ENCODE measurements at places on chromosomes 12 and 14. TPM values are rescaled to one million over a fixed set of nuclear protein-coding genes. Genes with fewer than 3 reads are reported as not detected.
A peak's percentile ranks its signal among the peaks of the same experiment; 100 is the strongest.

DNA sequence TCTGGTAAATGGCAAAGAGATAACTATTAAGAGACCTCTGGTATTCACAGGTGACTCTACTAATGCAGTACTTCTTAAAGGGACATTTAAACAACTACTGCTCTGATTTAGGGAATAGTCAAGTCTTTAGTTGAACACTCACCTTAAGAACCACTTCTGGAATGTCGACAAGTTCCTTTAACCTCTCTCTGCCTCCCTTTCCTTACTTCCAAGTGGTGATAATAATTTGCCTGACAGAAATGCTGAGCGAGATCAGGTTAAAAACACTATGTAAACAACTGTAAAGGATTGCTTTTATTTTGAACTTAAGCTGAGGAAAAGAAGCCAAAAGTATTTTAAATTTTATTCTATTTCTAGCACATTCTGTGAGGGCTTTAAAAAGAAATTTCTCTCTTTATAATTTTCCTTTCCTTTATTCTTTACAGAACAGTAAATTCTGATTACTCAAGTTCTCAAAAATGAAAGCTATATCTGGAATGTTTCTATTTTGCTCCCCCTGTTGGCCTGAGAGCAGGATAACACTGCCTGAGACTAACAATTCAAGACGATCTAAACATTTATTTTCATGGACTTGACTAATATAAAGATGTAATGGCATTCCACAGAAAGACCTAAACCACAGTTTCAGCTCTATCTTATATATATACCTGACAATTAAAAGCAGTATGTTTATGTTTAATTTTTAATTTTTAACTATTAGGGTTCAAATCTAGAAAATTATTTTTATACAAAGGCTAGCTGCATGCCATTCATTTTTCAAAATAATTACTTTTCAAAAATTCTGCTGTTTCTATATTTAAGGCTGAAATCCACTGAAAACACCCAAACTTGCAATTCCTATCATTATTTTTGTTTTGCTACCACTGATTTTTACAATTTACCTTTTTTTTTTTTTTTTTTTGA is 29.2 kb downstream of the ZCCHC8 start:
- no peaks in the 10 kb centered on the region for H3K36me3 ChIP-seq
- H3K4me3 ChIP-seq = no peak overlapping the region
- peak; percentile 69 for DNase-seq
- H3K4me1 ChIP-seq = peaks cover 6% of the 10 kb centered on the region
- peak overlapping the region; percentile 52 for H3K27ac ChIP-seq

GRCh38 chr14:90732718-90733117 is 83.5 kb downstream of the TTC7B start:
- H3K27ac ChIP-seq = no peak overlapping the region
- no peaks in the 10 kb centered on the region for H3K36me3 ChIP-seq
- no peaks in the 10 kb centered on the region for H3K27me3 ChIP-seq
- H3K4me1 ChIP-seq = no peaks in the 10 kb centered on the region
- no peak for DNase-seq

GRCh38 chr12:6555018-6555691 is 687 bp downstream of the IFFO1 start:
- no peaks in the 10 kb centered on the region for H3K27me3 ChIP-seq
- H3K4me1 ChIP-seq = peaks cover 14% of the 10 kb centered on the region
- H3K36me3 ChIP-seq = no peaks in the 10 kb centered on the region
- peak overlapping the region; percentile 65 for H3K4me3 ChIP-seq
- peak overlapping the region; percentile 54 for H3K27ac ChIP-seq

- DNase-seq = no peak
- no peak overlapping the region for H3K27ac ChIP-seq
- H3K4me1 ChIP-seq = no peaks in the 10 kb centered on the region
- no peak overlapping the region for H3K4me3 ChIP-seq
- no peaks in the 10 kb centered on the region for H3K27me3 ChIP-seq
Measured at GRCh38 chr12:80262346-80262745, 163.0 kb downstream of the OTOGL start.

DNA sequence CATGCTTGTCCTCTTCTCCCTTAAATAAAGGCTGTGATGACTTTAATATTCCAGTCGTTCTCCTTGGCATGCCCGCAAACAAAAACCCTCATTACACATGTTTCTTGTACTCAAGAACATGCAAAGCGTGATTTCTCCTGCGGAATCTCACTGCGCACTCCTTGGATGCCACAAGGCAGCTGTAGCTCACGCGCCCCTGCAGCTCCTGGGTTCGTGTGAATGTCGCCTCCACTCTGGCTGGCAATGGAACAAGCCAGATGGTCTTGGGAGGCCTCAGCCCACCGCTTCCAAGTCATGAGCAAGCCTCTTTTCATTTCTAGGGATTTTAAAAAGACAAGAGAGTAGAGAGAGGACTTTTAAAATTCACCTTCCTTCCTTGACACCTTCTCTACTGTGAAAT is 403.8 kb downstream of the PCNX1 start:
- H3K27me3 ChIP-seq = no peaks in the 10 kb centered on the region
- H3K4me3 ChIP-seq = no peak overlapping the region
- H3K36me3 ChIP-seq = no peaks in the 10 kb centered on the region
- no peak overlapping the region for H3K27ac ChIP-seq
- no peak for DNase-seq
- H3K4me1 ChIP-seq = no peaks in the 10 kb centered on the region

- no peaks in the 10 kb centered on the region for H3K27me3 ChIP-seq
- H3K36me3 ChIP-seq = no peaks in the 10 kb centered on the region
- no peak overlapping the region for H3K4me3 ChIP-seq
Measured at GRCh38 chr14:63478010-63478409, 65.2 kb downstream of the PPP2R5E start.

GRCh38 chr12:84698576-84699333 is 213.8 kb downstream of the SLC6A15 start:
- no peaks in the 10 kb centered on the region for H3K36me3 ChIP-seq
- no peaks in the 10 kb centered on the region for H3K4me1 ChIP-seq
- no peak for DNase-seq
- H3K27me3 ChIP-seq = no peaks in the 10 kb centered on the region
- no peak overlapping the region for H3K27ac ChIP-seq

GRCh38 chr14:64249363-64249762 is 44.8 kb downstream of the ESR2 start:
- no peak overlapping the region for H3K27ac ChIP-seq

DNA sequence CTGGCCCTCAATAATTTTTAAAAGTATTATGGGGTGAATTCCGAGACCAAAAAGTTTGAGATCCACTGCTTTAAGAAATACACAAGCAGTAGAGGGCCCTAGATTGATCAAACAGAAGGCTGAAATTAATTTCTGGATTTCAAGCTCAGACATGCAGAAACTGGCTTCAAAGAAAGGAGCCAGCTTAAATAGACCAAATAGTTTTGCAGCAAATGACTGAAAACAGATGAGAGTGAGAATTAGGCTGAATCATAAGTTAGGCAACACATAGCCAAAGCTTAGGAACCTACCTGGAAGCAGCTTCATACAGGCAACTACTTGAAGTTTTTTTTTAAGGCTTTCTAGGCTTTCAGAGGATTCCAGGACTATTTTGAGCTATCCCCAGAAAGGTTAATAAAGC is 12.4 kb downstream of the ATF7 start:
- DNase-seq = no peak
- no peak overlapping the region for H3K4me3 ChIP-seq
- H3K27ac ChIP-seq = no peak overlapping the region
- H3K27me3 ChIP-seq = no peaks in the 10 kb centered on the region
- no peaks in the 10 kb centered on the region for H3K36me3 ChIP-seq

DNA sequence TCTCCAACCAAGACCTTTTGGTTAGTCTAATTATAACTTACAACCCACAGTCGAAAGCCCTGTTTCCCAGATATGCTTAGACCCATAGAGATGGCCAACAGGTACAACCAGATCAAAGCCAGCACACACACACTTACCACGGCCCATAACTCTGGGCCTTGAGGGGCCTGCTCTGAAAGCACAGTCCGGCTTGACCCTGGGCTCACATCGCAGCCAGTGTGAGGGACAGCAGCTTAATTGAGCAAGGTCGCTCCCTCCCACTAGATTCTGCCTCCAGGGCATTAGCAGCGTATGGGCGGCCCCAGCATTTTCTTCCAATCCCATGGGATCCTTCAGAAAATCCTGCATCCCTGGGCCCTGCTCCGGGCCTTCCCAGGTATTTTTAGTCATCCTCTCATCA is 157.4 kb upstream of the FKBP4 start:
- DNase-seq = no peak
- H3K36me3 ChIP-seq = no peaks in the 10 kb centered on the region
- no peaks in the 10 kb centered on the region for H3K27me3 ChIP-seq
- H3K4me1 ChIP-seq = no peaks in the 10 kb centered on the region
- H3K27ac ChIP-seq = no peak overlapping the region

DNA sequence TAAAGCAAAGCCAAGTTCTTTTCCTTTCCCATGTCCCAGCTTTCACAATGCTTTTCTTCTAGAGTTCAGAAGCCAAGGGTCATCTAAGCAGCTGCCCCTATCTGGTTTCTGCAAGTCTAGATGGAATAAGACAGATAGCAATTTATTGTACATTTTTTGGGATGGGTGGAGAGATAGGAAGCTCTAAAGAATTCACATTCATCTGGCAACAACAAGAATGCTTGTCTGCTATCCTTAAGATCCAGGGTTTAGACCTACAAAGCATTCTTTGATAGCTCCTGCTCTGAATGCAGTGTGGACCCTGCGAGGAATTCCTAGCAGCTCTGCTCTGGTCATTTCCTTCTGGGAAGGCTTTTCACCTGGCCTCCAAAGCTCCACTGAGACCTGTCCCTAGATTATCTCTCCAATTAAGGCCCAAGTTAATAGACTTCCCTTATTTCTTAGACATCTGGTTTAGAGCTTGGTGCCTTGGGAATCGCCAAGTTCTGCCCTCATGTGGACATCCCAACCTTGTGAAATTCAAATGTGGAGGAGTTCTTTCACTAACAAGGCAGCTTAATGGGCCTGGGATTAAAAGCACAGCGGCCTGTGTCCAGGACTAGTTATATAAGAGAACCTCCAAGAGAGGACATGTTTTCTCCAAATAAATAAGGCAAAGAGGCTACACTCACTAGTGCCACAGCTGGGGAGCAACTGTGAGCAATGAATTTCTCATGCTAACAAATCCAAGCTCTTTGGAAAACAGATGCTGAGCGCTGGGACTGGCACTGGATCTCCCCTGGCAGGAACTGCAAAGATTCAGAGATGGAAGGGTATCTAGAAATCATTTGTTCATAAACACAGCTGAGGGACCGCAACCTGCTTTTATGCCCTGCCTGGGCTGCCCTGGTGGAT is 384.5 kb upstream of the DDHD1 start:
- no peaks in the 10 kb centered on the region for H3K27me3 ChIP-seq
- peak; percentile 27 for DNase-seq
- H3K4me3 ChIP-seq = no peak overlapping the region
- H3K4me1 ChIP-seq = peaks cover 16% of the 10 kb centered on the region
- H3K36me3 ChIP-seq = no peaks in the 10 kb centered on the region

GRCh38 chr14:32206552-32206951 is 3.5 kb upstream of the RNU6-8 start:
- H3K4me3 ChIP-seq = no peak overlapping the region
- no peak for DNase-seq
- H3K4me1 ChIP-seq = peaks cover 5% of the 10 kb centered on the region
- H3K27ac ChIP-seq = no peak overlapping the region

DNA sequence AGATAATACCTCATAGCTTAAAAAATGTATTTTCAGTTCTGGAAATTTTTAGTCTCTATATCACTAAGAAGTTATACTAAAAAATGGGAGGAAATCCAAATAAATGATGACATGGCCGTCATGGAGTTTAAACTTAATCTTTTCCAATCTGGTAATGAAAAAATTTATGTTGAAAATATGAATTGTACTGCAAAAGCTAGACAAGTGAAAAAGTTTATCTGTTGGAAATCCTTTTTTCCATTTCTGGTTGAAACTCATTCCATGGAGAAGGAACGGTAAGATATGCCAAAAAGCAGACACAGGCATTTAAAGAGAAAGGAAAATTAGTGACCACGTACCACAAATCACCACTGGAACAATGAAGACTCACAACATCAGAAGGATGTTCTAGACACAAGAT is 314.2 kb upstream of the PRICKLE1 start:
- H3K27ac ChIP-seq = no peak overlapping the region
- DNase-seq = no peak
- no peaks in the 10 kb centered on the region for H3K4me1 ChIP-seq
- no peak overlapping the region for H3K4me3 ChIP-seq
- H3K36me3 ChIP-seq = no peaks in the 10 kb centered on the region

- DNase-seq = no peak
- H3K27me3 ChIP-seq = no peaks in the 10 kb centered on the region
- H3K4me1 ChIP-seq = no peaks in the 10 kb centered on the region
- no peak overlapping the region for H3K4me3 ChIP-seq
- no peaks in the 10 kb centered on the region for H3K36me3 ChIP-seq
- H3K27ac ChIP-seq = no peak overlapping the region
Measured at GRCh38 chr12:14059548-14059947, 78.1 kb upstream of the GRIN2B start.

DNA sequence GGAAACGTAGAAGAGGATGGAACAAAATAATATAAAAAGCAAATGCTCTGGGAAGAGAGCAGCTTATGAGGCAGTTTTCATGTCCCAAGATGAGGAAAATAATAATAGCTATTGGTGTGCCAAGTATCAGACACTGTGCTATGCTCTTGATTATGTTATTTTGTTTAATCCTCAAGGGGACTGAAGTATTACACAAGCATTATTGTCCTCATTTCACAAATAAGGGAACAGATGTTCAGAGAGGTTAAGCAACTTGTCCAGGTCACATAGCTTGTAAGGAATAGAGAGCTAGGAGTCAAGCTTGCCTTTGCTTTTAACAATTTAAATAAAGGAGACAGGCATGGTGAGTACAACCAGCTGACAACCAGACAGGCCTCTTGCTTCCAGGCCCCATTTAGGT is 26.9 kb upstream of the LTBP2 start:
- H3K4me3 ChIP-seq = no peak overlapping the region
- no peak overlapping the region for H3K27ac ChIP-seq
- DNase-seq = no peak
- no peaks in the 10 kb centered on the region for H3K27me3 ChIP-seq
- no peaks in the 10 kb centered on the region for H3K36me3 ChIP-seq

- no peaks in the 10 kb centered on the region for H3K36me3 ChIP-seq
- no peak overlapping the region for H3K27ac ChIP-seq
- peaks cover 11% of the 10 kb centered on the region for H3K4me1 ChIP-seq
- no peak for DNase-seq
Measured at GRCh38 chr14:50113381-50114035, 2.9 kb downstream of the VCPKMT start.

GRCh38 chr12:93426412-93426805 is 15.3 kb downstream of the UBE2N start:
- peaks cover 13% of the 10 kb centered on the region for H3K4me1 ChIP-seq
- no peaks in the 10 kb centered on the region for H3K27me3 ChIP-seq
- no peak overlapping the region for H3K4me3 ChIP-seq

DNA sequence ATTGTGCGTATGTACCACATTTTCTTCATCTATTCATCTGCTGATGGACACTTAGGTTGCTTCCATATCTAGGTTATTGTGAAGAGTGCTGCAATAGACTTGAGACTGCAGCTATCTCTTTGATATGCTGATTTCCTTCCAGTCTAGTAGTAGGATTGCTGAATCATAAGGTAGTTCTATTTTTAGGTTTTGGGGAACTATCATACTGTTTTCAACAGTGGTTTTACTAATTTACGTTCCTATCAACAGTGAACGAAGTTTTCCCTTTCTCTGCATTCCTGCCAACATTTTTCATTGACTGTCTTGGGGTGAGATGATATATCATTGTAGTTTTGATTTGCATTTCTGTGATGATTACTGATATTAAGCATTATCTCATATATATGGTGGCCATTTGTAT is 482.2 kb downstream of the SLC16A7 start:
- no peaks in the 10 kb centered on the region for H3K36me3 ChIP-seq
- no peak for DNase-seq
- H3K27me3 ChIP-seq = no peaks in the 10 kb centered on the region

The AJUBA gene
- 75.1 TPM for total RNA-seq

The IFNG-AS1 gene
- total RNA-seq = not detected

The KTN1 gene
- 150 TPM for total RNA-seq

The RAB15 gene
- 34.0 TPM for total RNA-seq

The GPR65 gene
- total RNA-seq = 0.04 TPM

The TMEM119 gene
- 70.1 TPM for total RNA-seq

The CCND2 gene
- total RNA-seq = 232 TPM

The DGLUCY gene
- 41.0 TPM for total RNA-seq

The SPTB gene
- 1.1 TPM for total RNA-seq

The HSPB8 gene
- total RNA-seq = 29.7 TPM

Measured in hepatocyte (in vitro differentiated cells).